Ovary (tissue), 10 donors: ENCODE measurements at places on chromosomes 12 and 14. TPM values are rescaled to one million over a fixed set of nuclear protein-coding genes. Genes with fewer than 3 reads are reported as not detected.

CCDC177 gene
- not detected for total RNA-seq

DNA sequence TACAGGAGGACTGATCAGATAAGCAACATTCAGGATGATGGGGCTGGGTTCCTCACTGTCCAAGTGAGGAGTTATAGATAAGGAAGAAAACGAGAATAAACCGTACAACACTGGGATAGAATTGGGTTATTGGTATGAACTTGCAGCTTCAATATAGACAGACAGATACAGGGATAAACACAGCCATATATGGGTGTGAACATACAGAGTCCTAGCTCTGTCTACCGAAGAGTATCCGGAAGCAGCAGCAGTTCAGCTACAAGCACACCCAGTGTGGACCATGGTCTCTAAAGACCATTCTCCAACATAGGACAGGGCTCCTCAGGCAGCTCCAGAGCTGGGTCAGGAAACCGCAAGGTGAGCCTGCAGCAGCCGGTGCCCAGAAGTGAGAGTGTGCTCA is 40.8 kb downstream of the CDC42BPB start:
- DNase-seq = no peak

DNA sequence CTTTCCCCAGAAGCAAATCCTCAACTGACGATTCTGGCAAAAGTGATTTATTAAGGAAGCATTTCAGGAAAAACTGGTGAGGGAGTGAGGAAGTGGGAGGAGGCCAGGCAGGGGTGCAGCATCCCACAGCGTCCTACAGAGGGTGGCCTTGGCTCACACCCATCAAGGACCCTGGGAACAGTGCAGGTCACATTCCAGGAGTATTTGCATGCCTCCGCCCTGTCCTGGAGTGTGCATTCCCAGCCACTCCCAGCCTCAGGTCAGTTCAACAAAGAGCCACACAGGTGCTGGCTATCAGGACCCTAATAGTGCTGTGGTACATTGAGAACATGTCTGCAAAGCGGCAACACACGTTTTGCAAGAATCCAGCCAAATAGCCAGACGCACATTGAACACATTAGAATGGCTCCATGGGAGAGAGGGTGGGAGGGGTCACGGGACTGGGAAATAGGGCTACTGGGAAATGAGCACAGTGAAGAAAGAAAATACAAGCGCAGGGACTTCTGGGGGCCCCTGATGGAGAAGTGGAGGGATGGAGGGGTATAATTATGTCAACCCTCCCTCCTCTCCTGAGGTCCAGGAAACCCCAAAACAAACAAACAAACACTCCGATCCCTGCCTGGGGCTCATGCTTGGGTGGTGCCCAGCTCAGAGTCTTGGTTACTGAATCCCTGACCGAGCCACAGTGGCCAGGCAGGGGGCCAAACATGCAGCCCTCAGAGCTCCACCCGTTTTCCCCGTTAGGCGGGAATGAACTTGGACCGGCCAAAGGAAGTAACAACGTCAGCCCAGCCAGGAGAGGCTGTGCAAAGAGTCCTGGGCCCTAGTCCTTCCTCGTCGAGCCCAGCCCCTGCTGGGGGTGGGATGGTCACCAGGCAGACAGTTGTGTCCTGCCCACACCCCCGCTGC is 36.5 kb downstream of the CMKLR1 start:
- peak; percentile 68 for DNase-seq

DNA sequence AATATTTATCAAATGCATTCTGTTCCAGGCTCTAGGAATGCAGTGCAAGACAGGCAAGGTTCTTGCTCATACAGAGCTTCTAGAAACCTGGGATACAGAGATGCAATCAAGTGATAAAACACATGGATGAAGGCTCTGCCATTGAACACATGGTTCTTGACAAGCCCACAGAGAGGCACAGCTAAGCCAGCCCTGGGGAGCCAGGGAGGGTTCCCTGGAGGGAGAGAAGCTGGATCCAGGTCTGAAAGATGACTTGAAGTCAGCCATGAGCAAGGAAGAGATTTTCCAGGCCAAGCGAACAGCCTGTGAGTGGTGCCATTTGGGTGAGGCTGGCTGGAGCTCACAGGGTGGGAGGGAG is 66.2 kb downstream of the IRF2BPL start:
- no peak for DNase-seq

DNA sequence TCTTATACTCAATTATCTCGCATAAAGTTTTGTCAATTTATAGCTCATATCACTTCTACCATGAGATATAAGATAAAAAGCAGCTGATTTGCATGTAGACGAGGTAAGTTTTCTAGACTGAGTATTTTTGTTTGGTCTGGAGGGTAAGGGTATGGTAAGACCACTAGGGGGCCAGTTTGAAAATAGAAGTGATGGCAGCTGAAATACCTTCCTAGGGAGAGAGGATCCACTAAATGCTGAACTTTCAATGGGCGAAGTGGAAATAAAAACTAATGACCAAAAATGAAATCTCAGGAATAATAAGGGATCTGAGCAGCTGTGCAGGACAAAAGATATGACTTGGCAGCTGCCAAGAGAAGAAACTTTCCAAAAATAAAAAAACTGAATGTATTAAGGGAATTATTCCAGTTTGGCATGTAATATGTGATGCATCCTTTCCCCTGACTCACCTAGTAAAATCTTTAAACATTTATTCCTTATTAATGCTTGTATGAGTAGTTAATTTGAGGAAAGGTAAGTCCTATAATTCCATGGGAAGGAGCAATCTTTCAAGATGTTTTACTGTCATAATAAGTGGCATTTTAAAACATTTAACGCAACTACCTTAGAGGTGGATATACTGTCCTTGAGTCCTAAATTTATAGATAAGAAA is 754.5 kb downstream of the C12orf50 start:
- no peak for DNase-seq

TPPP2 gene
- 1.4 TPM for total RNA-seq

DNA sequence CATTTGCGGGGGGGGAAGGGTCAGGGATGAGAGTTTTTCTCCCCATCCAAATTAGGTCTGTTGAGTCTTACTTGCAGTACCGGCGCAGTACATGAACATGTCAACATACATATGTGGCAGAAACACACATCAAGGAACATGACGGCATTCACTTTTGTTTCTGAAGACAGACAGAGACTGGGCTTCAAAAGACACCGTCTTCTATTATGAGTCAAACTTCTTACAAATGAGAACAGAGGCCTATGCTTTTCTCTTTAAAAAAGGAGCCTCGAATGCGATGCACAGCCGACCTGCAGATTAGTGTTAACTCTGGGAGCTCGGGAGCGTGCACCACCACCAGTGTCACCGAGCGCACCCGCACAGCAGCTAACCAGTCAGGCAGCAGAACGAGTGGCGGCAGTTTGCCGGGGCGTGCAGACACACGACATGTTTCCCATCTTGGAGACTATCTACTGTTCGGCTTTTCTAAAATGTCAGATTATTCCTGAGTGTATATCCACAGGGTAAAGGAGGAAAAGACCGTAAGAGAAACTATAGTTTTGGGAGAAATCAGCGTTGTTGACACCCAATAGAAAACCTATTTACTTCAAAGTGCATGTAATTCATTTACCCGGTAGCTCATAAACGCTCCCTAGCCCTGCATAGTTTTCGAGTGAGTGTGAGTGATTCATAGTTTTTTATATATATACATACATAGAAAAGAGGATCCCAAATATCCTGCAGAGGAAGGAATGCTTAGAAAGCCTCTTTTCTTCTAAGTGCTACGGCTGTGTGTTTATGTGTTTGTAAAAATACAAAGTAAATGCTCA is 33.0 kb downstream of the UBR7 start:
- DNase-seq = no peak

GRCh38 chr12:119308708-119309456 is 25.6 kb upstream of the CCDC60 start:
- DNase-seq = peak; percentile 13

- DNase-seq = no peak
Measured at GRCh38 chr12:104569346-104570173, 112.8 kb downstream of the CHST11 start.

TUNAR gene
- 0.56 TPM for total RNA-seq

- DNase-seq = no peak
Measured at GRCh38 chr12:11071414-11071813, 9.3 kb upstream of the TAS2R46 start.

DNA sequence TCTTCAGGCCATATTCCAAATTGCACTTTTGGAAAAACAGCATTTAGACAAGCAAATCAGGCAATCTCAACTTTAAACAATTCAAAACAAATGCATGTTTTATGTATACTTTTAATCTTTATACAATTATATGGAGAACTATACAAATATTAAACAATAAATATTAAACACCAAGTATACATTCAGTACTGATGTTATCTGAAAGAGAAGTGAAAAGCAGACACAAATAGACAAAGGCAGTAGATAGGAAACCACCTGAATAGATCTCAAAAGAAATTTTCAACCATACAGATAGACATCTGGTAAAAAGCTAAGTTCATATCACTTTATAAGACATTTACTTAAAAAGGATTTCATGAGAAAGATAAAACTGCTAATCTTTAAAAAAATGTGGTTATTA is 65.2 kb downstream of the ZC3H14 start:
- DNase-seq = no peak

- DNase-seq = no peak
Measured at GRCh38 chr12:81329085-81329484, 251.2 kb downstream of the ACSS3 start.

- peak; percentile 39 for DNase-seq
Measured at GRCh38 chr12:71755146-71755892, 656 bp downstream of the RAB21 start.

GRCh38 chr12:6452245-6452943 is 552 bp downstream of the TAPBPL start:
- peak; percentile 52 for DNase-seq

LMO3 gene
- total RNA-seq = 5.5 TPM

GRCh38 chr14:61563880-61564617 is 131.3 kb upstream of the HIF1A start:
- DNase-seq = no peak

DIO2 gene
- total RNA-seq = 0.18 TPM

DNA sequence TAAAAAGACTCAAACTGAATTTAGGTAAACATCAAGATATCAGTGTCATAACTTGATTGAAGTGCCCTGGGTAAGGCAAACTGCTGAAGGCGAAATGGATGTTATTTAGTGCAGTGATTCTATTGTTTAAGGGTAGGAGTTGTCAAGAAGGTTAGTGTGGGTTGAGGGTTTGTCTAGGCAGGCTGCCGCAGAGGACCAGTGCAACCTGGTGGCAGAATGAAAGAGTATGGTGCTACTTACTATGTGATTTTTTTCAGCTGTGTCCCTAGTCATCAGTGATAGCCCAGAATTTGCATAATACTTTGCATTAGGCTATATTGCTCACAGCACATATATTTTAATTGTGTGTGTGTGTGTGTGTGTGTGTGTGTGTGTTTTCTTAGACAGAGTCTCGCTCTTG is 1127.0 kb downstream of the GALC start:
- no peak for DNase-seq

GRCh38 chr14:51730684-51731083 is 79.0 kb downstream of the FRMD6 start:
- no peak for DNase-seq

- peak; percentile 38 for DNase-seq
Measured at GRCh38 chr12:6279631-6280030, 30.9 kb upstream of the PLEKHG6 start.

DNA sequence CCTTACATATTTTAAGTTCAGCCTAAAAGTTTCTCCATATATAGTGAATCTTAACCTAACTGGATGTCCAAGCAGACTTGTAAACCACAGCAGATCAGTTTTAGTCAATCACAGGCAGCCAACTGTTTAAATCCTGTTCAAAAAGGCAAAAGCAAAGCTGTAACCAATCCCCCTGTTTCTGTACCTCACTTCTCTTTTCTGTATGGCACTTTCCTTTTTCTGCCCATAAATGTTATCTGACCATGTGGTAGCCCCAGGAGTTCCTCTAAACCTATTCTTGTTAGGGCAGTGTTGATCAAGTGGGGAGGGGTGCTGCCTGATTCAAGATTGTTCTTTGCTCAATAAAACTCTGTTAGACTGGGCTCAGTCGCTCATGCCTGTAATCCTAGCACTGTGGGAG is 8.5 kb upstream of the DACT1 start:
- DNase-seq = no peak

GRCh38 chr14:51518280-51518679 is 133.4 kb upstream of the FRMD6 start:
- no peak for DNase-seq

- no peak for DNase-seq
Measured at GRCh38 chr12:52229836-52230343, 3.2 kb upstream of the KRT7 start.

HPD gene
- 2.9 TPM for total RNA-seq

FGF6 gene
- not detected for total RNA-seq

- DNase-seq = no peak
Measured at GRCh38 chr14:26526137-26526536, 71.7 kb downstream of the NOVA1 start.

- DNase-seq = no peak
Measured at GRCh38 chr12:48973531-48973930, 2.0 kb upstream of the WNT10B start.

DNA sequence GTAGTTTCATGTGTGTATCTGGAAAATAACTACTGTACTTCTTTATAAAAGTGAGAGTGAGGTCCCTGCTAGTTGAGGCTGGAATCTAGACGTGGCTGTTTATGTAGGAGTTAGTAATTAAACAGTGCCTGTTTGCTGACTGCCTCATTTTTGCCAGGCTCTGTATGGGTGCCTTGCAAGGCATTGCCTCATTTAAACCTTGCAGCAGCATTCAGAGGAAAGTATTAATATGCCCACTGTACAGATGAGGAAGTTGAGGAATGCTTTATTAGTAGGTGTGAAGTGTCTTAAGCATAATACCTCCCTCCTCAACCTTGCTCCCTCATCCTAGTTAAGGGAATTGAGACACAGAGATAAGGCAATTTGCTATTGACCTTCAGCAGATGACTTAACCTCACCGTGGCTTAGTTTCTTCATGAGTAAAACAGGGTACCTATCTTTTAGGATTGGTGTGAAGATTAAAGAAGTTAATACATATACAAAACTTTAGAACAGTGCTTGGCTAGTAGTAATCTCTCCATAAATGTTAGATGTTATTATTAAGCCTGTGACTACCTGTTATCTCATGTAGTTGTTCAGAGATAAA is 28.7 kb downstream of the PPM1A start:
- no peak for DNase-seq

KRT85 gene
- total RNA-seq = not detected

DNA sequence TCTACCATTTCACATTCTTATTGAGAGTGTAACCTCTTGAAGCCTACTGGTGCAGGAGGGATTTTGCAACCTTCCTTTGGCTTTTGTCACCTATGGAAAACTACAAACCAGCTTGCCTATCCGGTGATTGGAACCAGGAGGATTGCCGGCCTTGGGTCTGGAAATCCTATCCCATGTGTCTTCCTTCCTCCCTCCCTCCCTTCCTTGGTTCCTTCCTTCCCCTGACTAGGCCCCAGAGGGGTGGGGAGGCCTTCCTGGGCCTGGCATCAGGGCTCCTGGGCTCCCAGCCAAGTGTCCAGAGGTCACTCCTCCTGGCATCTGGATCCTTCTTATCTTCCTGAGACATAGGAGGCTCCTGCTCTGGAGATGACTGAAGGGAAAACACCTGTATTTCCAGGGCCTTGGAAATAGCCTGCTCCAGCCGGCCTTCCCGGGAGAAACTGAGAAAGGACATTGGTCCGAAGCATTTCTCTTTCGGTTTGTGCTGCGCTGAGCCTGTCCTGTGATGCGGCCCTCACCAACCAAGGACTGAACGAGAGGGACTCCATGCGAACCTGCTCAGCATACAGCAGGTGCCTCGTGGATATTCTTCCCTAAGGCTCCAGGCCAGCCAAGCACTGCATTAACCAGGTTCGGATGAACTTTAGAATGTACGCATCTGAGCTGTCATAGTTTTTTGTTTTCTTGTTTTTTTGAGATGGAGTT is 43.4 kb downstream of the PSMA6 start:
- peak; percentile 83 for DNase-seq

- DNase-seq = no peak
Measured at GRCh38 chr12:2451025-2451424, 343.7 kb upstream of the FKBP4 start.
